ENCODE measurements at places on chromosomes 7 and 10.

DNA sequence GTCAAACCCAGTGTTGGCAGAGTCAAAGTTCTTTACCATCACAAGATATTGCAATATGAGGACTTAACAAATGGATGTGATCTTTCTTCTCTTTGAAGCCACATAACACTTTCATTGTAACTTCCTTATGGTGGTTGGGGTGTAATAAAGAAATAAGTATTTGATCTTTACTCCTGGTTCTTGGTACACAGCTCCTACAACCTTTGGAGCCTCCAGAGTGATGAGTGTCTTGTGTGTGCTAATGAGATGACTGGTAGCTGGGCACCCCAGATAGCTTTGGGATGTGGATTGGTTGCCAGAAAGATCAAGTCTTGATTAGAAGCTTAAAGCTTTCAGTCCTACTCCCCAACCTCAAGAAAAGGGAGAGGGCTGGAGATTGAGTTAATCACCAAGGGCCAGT, 31.1 kb upstream of the YAE1 start:
- DNase-seq: no peak

GRCh38 chr7:48251766-48252165, 80.5 kb downstream of the ABCA13 start:
- DNase-seq: peak; percentile 17

DNA sequence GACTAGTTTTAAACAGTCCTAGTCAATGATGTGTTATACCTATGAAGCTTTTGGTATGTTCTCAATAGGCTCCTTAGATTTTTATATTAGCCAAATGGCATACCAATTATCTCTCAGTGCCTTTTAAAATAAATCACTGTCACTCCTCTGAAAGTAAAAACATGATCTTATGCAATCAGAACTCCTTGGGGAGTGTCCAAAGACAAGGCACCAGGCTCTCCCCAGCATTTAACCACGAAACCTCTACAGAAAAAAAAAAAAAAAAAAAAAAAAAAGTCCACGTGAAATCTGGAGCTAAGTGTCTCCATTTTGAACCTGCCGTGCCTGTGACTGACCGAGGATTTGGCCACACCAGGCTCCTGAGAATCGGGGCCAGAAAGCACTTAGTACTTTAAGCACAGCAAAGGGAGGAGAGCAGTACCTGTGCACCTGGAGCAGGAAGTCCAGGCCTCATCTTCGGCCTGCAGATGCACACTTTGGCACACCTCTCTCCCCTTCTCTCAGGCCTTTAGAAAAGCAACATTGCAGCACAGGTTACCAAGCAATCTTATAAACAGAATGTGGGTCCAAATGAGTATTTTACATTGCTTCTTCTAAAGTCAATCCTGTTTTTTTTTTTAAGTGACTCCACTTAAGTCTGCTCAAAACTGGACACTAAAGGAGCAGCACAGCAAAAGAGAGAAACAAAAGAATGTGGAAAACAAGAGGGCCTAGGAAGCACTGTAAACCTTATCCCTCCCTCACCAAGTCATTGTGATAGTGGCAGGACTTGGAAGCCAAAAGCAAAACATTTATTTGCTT, 1.5 kb downstream of the FAM13C start:
- no peak for DNase-seq

- DNase-seq: no peak
Observed at GRCh38 chr7:156155988-156156733, 343.9 kb upstream of the SHH start.

DNA sequence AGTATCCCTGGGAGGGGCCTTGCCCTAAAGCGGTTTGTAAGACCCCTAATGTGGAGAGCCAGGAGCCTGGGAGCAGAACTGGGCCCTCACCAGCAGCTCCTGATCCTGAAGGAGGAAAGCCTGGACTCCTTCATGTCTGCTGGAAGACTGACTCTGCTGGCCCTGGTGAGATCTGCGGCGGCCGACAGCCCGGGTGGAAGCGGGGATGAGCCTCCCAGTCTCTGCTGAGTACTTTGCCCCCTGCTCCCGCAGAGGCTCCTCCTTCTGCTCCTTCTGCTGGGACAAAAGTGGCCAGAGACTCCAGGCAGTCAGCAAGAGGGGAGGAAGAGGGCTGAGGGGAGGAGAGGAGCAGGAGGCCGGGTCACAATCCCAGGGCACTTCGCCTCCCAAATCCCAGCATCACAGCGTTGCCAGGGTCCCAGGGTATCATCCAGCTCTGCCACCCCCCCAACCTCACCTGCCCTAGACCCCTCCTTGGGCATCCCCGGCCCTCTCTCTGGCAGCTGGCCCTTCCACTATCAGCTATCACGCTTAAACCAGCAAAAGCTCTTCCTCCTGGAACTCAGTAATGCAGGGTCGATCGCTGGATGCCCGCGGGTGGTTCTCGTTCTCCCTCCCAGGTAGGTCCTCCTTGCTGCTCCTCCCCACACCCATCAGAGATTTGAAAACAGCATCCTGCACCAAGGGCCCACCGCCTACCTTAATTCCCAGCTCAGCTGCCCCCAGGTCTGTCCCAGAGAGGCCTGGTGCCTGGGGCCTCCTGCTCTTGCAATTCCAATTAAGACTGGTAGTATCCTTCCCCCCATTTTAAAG, 7.9 kb downstream of the TBATA start:
- DNase-seq: no peak

- no peak for DNase-seq
Observed at GRCh38 chr7:81211934-81212320, 293.1 kb upstream of the SEMA3C start.

- no peak for DNase-seq
Observed at GRCh38 chr10:80493522-80494051, 39.5 kb downstream of the TSPAN14 start.

DNA sequence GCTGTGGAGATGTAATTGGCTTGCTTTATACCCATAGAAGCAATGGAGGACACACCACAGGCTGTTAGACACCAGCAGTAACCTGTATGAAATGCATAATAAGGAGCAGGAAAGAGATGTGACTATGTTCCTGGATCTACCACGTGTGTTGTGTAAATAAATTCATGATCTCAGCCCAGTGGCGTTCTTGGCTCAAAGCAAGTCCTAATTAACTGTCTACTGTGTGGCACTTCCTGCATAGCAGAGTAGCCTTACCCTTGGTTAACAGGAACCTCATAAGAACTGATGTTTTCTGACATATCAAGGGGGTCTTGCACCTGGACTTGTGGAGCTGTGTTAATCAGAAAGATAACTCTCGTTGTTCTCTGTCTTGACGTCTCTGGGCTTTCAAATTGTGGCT, 25.7 kb upstream of the FAM180A start:
- DNase-seq: no peak

- no peak for DNase-seq
Observed at GRCh38 chr10:131159771-131160170, 151.8 kb downstream of the TCERG1L start.

DNA sequence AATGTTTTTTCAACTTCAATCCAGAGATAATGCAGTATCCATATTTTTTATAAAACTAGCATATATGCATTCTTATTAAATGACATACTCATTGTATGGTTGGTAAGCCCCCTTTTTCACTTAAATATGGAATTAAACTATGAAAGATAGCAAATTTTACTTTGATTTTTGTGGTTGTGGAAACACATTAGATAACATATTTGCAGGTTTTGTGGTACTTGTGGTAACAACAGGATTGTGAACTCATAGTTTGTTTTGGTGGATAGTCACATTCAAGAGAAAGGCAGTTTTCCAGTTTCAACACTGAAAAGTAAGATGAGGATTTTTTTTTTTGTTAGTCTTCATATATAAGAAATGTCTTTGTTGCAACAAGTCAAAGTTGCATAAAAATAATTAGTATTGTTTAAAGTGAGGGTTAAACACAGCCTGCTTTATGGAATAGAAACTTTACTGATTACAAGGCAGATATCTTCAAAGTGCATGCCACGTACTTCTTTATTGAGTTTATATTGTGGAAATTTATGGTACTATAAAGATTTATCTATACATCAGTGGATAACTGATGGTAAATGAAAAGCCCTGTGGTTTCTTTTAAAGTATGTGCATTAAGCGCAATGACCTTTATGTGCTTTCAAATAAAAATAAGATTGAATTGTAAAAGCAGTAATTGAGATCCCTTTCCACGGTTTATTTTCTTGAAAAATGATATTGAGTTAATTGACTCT, 39.7 kb upstream of the SEMA3D start:
- no peak for DNase-seq

GRCh38 chr10:101114646-101115045, 16.5 kb upstream of the TLX1 start:
- no peak for DNase-seq

DNA sequence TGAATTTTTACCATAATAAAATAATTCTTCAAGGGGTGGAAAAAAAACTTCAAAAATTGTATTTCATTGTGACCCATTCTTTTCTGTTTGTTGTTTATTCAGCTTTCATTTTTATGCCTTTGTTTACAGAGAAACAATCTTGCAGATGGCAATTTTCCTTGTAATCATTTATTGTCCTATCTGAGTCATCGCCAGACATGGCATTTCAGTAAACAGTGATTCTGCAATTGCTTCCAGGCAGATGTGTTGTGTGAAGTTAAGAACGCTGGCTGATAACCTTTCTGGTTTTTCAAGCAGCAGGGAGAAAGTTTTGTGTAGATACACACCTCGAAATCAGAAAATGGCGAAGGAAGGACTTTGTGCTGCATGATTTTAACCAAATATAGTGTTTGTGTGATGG, 80.7 kb upstream of the RPA3 start:
- no peak for DNase-seq

DNA sequence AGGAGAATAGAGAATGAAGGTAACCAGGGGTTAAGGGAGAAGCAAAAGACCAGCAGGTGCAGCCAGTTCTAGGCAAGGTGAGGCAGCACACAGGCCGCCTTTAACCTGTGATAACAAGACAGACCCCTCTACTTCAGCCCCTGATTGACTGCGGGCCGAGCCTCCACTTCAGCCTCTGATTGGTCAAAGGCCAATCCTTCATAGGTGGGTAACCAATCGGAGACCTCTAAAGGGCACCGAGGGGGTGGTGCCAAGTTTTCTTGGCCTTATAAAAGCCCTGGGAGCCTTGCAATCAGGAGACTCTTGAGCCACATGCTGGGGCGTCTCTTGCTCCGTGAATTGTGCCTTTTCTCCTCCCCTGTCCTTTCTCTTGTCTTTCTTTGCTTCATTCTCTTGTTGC, 98.8 kb downstream of the ELFN1 start:
- DNase-seq: no peak

DNA sequence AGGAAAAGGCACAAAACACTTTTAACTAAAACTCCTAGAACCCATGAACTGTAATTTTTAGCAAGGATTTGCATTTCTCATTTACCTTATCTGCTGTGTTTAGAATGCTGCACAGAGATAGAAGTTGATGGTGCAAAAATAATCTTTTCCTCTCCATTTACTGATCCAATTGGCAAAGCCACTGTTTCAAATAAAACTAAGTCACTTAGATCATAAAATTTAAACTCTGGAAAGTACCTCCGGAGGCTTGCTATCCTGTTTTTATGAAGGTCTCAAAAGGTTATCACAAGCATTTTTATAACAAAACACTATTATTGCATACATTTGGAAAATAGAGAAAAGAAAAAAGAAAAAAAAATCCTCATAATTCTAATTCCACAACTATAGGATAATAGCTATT, 7.6 kb downstream of the CPA2 start:
- DNase-seq: no peak

GRCh38 chr10:130463104-130463875, 327.1 kb downstream of the GLRX3 start:
- DNase-seq: no peak

DNA sequence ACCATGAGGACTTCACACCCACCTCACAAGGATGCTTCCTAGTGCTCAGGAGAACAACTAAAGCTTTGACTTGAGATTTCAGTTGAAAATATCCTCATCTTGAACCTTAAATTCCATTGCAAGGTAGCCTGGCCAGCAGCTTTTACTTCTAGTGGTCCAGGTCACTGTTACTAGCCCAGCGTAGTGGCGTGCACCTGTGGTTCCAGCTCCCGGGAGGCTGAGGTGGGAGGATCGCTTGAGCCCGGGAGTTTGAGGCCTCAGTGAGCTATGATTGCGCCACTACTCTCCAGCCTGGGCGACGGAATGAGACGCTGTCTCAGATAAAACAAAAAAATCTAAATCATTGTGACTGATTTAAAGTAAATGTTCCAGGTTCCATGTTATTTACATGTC, 28.3 kb upstream of the PRKAR1B start:
- no peak for DNase-seq

DNA sequence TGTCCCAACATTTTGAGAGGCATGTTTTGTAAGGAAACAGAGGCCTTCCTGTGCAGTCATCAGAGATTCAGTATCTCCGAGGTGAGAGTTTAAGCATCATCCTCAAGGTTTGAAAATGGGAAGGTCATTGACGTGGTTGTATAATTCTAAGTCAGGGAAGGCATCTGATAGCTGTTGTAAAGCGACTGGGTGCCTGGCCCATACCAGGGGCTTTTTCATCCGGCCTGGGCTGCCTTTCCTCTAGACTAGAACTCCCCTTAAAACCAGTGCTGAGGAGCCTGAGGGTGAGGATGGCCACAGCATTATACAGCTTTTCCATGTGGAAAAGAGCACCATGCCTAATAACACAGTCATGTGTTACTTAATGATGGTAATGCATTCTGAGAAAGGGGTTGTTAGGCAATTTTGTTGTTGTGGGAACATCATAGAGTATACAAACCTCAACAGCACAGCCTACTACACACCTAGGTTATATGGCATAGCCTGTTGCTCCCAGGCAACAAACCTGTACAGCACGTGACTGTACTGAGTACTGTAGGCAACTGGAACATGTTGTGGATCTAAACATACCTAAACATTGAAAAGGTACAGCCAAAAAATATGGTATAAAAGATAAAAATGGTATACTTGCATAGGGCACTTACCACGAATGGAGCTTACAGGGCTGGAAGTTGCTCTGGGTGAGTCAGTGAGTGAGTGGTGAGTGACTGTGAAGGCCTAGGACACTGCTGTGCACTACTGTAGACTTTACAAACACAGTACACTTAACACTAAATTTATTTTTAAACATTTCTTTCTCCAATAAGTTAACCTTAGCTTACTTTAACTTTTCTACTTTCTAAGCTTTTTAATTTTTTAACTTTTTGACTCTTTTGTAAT, 13.5 kb upstream of the CACUL1 start:
- no peak for DNase-seq

GRCh38 chr10:69352569-69353264, 64.0 kb downstream of the TACR2 start:
- DNase-seq: no peak

DNA sequence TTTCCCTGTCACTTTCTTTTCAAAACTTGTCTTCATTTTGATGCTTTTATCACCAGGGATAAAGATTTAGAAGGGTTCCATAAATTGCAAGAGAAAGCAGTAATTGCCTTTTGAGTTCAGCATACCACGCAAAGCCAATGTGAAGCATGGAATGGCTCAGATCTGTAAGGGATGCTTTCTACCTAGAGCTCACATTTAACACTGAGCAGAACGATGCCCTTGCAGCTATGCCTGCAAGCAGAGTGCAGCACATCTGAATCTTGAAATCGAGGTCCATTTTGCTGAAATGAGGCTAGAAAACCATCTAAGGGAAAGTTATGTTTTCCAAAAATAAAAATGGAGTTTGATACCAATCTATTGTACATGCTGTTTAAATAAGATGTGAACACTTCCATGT, 171.2 kb upstream of the CELF2 start:
- no peak for DNase-seq

- DNase-seq: peak; percentile 64
Observed at GRCh38 chr7:155533827-155534690, 12.3 kb downstream of the CNPY1 start.
